ENCODE measurements at places on chromosomes 5 and 9. TPM values are rescaled to one million over a fixed set of nuclear protein-coding genes. Genes with fewer than 3 reads are reported as not detected.
A peak's percentile ranks its signal among the peaks of the same experiment; 100 is the strongest.

GRCh38 chr5:13921578-13921977 lies 22.9 kb downstream of the DNAH5 start:
- peak; percentile 7 for DNase-seq

GRCh38 chr5:107474361-107474715 lies 196.4 kb downstream of the EFNA5 start:
- DNase-seq, result no peak

GRCh38 chr9:133732639-133733408 lies 5.3 kb downstream of the SARDH start:
- DNase-seq, result no peak

DNA sequence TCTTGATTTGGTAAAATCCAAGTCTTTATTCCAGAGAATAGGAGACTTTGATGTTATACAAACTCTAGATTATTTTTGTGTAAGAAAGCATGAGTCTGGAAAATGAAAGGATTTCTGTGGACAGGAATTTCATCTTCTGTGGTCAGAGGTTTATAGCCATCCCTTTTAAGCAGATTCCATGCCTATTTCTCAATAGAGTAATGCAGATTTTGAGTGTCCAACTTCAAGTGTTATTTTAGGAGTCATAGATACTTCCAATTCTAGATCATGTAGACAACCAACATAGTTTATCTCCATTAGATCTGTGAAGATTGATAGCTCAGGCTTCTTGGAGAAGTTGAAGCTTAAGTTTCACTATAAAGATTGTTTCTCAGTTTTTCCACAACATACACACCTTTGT lies 379.7 kb downstream of the PSAT1 start:
- peak; percentile 61 for DNase-seq

GRCh38 chr5:138252944-138253343 lies 21.5 kb downstream of the GFRA3 start:
- no peak for DNase-seq

DNA sequence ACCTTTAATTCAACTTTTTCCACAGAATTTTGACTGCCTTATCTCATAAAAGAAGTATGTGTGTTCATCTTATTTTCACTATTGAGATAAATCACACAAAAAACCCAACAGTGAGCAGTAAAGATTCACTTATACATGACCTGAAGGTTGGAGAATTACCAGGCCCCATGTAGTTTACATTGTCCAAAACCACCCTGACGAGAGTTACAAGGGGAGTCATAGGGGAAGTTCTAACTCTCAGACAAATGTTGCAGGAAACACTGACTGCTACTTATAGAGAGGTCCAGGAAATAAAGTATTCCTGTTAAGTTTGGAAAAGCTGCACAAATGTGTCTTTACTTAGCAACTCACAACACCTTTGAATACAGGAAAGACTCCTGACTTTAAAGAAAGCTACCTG lies 14.1 kb downstream of the SPATA9 start:
- DNase-seq, result peak; percentile 94

GRCh38 chr9:89204801-89205200 lies 26.2 kb upstream of the SHC3 start:
- DNase-seq, result no peak

- no peak for DNase-seq
These were observed 287.2 kb downstream of the TMEM232 start for GRCh38 chr5:110439296-110439695.

DNA sequence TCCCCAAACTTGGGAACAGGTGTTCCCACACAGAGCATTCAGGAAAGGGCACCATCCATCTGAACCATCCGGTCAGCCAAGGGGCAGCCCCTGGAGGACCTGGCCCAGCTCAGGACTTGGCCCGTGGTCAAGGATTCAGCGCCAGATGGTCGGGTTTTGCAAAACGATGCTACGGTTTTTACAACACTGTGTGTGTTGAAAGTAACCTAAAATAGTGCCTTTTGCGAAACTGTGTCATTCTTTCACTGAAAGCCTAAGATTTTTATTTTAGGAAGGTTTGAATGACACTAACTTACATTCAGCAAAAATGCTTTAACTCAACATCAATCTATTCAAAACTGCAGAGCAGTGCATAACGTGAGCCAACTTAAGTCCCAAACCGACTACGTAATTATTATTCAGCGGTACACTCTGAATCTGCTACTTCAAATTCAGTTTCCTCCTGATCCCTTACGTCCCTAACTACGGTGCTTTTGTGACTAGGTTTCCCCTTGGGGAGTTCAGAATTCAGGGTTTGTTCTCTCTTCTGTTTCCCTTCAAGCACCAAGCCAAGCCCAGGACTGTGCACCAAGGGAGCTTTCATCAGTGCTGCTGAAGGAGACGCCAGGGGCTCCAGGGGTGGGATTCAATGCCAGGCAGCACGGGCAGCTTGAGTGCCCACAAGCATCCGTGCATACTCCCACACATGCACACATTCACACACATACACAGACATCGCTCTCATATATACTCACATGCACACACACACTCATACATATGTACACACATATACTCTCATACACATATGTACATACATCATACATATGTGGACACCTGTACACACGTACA lies 25.8 kb downstream of the LPCAT1 start:
- peak; percentile 48 for DNase-seq

DNA sequence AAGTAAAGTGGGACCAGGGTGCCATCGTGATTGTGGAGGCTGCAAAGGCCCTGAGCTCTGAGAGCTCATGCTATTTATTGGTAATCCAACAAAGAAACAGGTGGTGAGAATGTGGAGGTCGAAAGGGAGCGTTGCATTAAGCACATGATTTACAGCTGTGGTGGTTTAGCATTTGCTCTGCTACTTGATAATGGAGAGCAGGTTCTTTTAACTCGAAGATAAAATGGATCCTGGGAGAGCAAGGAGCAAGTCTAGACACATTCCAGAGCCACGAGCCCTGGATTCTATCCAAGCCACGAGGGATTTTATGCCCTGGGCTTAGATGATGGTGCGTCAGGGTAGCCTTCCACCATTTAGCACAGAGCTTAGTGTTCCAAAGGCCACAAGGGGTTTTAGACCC lies 1710.1 kb upstream of the CDH9 start:
- DNase-seq, result peak; percentile 30

GRCh38 chr5:4855880-4856279 lies 284.2 kb upstream of the ADAMTS16 start:
- DNase-seq, result no peak

GRCh38 chr5:177491429-177491945 lies 5.9 kb downstream of the PDLIM7 start:
- DNase-seq, result peak; percentile 61

GRCh38 chr9:120610975-120611689 lies 31.2 kb upstream of the CDK5RAP2 start:
- DNase-seq, result no peak

DNA sequence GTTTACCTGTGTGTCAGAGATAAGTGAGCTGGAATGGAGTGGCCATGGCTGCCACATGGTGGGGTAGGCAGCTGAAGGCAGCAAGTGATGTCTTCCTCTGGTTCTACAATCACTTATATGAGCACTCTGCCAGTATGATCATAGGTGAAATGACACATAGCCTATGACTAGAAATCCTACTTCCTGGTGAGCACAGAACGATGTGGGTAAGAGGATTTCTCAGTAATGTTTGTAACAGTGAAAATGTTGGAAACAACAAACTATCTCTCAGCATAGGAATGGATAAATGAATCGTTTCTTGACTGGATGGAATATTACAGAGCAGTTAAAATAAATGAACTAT lies 187.0 kb upstream of the S1PR3 start:
- no peak for DNase-seq

DNA sequence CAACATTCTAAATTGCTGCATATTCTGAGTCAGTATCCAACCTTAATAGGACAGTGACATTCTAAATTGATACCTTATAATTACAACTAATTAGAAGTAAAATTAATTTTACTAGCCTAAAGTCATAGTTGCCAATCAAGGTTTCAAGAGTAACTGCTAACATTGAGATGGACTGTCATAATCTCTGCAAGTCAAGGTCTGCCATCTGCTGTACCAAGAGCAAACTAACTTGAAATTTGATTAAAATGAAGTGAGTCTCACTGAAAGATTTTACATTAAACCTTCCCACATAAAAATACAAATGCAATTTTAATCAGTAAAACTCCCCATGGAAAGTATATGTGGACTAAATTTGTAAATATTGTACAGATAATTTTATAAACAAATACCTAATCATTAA lies 235.3 kb downstream of the PRDM9 start:
- DNase-seq, result no peak

- DNase-seq, result peak; percentile 24
These were observed 94.5 kb upstream of the SPATA31D4 start for GRCh38 chr9:81833563-81834345.

DNA sequence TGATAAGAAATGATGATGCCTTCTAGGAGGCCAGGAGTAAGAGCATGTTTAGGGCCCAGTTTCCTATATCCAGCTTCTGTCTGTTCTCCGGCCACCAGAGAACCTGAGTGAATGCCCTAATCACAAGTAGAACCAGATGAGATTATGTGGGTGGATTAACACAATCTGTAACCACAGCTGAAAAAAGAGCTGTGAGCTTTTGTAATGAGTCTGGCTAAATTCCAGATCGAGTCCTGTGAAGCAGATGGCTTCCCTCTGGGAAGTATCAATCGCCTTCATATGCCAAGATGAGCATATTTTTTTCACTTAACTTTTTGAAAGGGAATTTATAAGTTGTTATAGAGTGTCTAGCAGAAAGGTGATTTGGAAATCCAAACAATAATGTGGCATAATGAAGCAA lies 99.8 kb downstream of the NNT start:
- peak; percentile 82 for DNase-seq

DNA sequence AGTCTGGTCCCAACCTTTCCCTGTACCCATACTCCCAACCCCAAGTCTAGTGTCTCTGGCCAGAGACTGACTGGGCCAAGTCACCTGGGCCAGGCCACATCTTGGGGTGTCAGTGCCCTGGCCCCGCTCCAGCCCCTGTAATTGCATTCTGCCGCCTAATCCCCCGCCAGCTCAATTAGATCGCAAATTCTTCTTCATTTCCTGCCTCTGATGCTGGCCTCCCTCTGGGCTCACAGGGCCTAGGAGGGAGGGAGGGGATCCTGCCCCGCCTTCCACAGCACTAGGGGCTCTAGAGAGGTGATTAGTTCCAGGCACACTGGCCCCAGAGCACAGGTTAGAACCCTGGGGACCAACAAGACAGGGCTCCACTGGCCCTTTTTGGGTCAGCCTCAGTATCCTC lies 5.5 kb downstream of the CXXC5 start:
- no peak for DNase-seq

- no peak for DNase-seq
These were observed 17.5 kb downstream of the PRKACG start for GRCh38 chr9:68996462-68996861.

DNA sequence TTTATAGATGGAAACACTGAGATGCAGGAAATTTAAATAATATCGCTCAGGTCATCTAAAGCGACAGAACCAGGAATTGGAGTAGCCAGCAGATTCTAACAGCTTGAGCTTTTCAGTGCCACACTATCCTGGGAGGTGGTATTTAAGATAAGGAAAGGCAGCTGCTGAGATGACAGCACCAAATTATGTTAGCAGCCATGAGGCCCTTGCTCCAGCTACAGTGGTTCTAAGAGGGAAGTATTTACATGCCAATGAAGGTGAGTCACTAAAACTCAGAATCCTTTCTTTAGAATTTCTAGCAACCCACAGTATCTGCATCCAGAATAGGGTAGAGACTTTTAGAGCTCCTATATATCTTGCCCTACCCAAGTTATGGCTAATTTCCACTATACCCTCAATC lies 127.0 kb upstream of the VLDLR start:
- peak; percentile 86 for DNase-seq

DNA sequence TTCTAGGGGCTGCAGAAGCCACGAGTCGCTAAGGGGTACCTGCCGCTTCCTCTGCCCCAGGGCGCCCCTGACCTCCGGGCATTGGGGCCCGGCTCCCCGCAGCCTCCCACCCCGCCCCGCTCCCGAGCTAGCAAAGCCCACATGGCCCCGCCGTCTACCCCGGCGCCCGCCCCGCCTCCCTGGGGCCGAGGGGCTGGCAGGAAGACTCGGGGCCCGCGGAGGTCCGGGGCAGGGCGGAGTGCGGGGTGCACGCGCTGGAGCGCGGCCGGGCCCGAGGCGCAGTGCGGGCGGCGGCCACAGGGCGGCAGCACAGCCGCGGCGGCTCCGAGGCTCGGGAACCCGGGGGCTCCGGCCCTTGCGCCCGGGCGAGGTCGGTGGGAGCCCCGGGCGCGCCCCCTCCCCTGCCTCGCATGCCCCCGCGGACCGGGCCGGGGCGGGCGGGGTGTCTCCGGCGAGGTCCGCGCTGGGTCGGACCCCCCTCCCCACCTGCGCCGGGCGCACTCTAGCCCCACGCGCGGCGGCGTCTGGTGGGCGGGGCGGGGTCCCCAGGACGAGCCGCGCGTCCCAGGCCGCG lies 6.7 kb downstream of the NRARP start:
- no peak for DNase-seq

DNA sequence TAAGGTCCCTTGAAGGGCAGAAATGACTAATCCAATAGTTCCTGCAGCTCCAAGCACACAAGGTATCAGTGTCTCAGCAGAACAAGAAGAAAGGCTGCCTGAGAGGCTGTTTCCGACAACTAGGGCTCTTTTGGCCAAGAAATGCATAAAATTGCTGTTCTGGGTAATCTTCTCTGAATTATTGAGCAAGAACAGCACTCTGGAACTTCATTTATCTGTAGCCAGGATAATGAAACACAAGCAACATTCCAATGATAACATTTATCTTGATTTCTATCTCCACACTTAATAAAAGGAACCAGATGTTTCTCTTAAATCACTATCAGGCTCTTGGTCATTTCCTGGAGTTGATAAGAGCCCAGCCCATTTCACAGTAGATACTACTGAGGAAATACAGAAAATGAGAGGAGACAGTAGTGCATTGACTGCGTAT lies 17.0 kb upstream of the AUH start:
- DNase-seq, result peak; percentile 91

DNA sequence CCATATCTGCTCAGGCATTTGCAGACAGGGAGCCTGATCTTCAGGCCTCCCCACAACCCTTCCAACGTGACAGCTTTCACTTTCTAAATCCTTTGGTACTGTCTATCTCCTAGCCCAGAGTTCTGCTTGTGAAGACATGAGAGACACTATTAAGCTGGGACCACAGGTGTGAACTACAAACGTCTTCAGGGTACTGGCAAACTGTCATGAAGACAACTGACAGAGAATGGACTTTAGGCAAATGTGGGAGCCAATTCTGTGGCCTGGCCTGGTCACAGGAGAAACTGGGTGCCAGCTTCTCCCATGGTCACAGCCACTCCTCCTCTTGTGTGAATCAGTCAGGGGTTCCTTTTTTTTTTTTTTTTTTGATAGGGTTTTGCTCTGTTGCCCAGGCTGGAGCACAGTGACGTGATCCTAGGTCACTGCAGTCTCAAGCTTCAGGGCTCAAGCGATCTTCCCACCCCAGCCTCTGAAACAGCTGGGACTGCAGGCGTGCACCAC lies 10.4 kb downstream of the TRIM14 start:
- DNase-seq, result no peak

The ADAMTS13 gene
- 1.3 TPM for total RNA-seq

The CDC20B gene
- total RNA-seq, result not detected

The KIF24 gene
- 3.5 TPM for total RNA-seq

The TESK1 gene
- total RNA-seq, result 13.0 TPM

The DIRAS2 gene
- 1.3 TPM for total RNA-seq

The SLC6A7 gene
- under 0.01 TPM for total RNA-seq

The ADRB2 gene
- total RNA-seq, result 1.7 TPM

The ZNF366 gene
- under 0.01 TPM for total RNA-seq

The FAM53C gene
- 46.6 TPM for total RNA-seq

The CTXN3 gene
- not detected for total RNA-seq

The TEK gene
- total RNA-seq, result 25.8 TPM
